Non-pigmented ciliary epithelial cell (primary cell): ENCODE measurements at places on chromosomes 13 and 19.

DNA sequence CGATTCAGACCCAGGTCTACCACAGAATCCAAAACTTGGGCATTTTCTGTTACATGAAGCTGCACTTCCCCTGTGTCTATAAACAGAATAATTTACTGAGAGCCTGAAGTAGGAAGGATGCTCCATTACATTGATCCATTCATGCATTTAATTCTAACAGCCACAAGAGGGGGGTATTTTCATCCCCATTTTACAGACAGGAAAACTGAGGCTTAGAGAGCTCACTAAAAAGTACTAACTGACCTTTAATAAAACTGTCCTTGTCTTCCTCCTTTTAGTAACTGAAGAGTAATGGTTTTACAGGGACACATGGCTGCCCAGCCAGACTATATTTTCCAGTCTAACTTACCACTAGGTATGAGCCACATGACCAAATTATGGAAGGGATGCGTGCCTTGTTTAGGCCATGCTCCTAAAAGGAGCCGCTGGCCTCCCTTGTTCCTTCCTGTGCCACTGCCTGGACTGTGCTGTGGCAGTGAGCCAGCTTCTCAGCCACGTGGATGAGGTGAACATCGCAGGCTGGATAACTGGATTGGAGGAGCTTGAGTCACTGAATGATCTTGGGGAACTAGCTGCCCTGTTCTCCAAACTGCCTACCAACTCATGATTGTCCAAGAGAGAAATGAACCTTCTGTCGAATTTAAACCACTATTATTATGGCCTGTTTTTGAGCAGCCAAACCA lies 108.3 kb downstream of the DOCK9 start:
- DNase-seq, result no peak

- no peak for DNase-seq
These were observed 1280.0 kb downstream of the EFNB2 start for GRCh38 chr13:105255472-105255871.

GRCh38 chr19:38719761-38720558 lies 24.3 kb downstream of the CAPN12 start:
- DNase-seq, result no peak

- DNase-seq, result no peak
These were observed 506.6 kb downstream of the PCDH9 start for GRCh38 chr13:66723576-66723975.

- DNase-seq, result no peak
These were observed 107.3 kb upstream of the STARD13 start for GRCh38 chr13:33392794-33393405.

DNA sequence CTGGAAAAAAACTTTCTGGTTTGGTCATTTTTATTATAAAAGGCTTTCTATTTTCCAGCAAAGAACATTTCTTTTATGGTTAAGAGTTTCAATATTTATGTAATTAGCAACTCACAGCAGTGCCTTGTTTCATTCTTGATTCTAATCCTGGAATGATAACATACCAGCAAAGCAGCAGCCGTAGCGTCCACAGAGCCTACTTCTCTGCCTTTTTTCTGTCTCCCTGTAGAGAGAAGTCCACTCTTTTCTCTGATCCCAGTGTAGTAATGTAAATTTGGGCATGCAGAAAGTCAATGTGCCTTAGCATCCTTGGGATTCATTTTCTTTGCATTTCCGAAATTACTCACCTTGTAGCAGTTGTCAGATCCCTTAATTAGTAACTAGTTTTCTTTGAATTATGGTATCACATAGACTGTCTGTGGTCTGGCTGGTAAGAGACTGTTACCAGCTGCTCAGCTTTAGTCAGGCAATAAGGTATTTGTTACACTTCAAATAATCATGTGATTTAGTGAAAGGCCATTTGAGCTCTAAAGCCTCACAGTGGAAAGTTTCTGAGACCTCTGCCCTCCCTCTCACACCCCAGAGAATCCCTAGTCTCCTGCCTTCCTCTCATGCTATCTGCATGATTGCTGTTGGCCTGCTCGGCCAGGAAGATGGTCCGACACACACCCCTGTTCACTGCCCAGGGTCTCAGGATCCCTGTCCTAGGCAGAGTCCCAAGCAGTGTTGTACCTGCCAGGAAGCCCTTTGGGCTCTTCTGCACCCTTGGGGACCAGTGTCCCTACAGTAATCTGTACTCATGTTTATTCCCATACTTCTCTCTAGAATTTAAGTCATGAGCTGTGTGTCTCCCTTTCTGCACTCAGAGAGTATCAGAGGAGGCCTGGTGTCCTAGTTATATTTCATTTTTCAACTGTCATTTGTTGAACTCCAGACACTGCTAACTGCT lies 86.3 kb downstream of the LRCH1 start:
- no peak for DNase-seq

GRCh38 chr13:99269627-99270241 lies 11.6 kb upstream of the GPR18 start:
- no peak for DNase-seq

DNA sequence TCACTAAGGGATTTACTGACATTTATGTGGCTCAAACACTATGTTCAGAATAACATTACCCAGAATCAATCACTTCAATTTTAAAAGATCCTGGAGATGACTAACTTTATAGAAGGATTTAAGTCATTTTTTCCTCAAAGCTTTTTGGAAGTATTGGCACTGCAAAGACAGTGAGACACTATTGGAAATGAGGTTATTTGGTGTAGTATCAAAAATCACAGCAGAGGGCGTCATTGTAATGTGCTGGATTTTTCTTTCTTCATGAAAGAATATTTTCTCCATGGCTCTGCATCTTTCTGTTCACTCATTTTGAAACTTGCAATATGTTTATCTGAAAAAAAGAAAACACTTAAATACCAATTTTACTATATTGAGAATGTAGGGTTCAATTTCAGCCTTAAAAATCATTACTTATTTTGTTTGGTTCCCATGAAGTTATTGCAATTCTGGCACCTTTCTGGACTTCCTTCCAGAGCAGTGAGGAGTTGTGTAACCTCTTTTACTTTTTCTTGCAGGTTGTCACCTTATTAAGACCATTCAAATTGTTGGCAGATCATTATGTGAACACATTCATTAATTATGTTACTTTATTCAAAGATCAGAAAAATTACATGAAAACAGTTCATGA lies 3.7 kb upstream of the CSNK1A1L start:
- DNase-seq, result no peak

DNA sequence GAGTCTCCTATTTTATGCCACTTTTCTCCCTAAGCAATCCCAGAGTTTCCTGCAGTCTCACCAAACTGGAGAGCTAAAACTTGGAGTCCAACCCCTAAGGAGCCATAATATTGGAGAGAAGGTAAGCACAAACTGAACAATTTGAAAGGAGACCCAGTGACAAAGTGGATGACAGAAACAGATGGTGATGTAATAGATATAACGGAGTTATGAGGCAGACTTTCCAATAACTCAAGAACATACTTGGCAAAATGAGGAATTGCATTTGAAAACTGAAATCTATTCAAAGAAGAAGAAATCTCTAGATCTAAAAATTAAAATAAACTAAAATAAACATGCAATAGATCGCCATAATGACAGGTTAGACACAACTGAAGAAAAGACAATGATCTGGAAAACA lies 200.9 kb upstream of the MIR17HG start:
- no peak for DNase-seq

- peak; percentile 8 for DNase-seq
These were observed 299.2 kb upstream of the KLHL1 start for GRCh38 chr13:70407486-70407885.
